ENCODE measurements at places on chromosomes 3 and 15.
A peak's percentile ranks its signal among the peaks of the same experiment; 100 is the strongest.

DNA sequence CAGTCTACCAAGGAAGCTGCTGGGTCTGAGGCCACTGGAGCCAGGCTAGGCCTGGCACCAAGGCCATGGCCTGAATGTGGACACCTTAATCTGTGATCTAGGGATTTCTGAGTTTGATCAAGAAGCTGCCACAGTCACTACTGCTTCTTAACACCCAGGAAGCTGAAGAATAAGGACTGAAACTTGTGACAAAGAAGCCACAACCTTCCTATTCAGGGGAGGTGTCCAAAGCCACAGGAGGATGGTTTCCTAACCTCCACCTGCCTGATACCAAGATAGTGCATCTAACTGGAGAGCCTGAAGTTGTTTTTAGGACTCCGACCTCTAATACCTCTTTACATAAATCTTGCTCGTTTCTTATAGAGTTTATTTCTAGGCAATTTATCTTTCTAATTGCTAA lies 5.5 kb upstream of the ANO10 start:
- no peak for DNase-seq

DNA sequence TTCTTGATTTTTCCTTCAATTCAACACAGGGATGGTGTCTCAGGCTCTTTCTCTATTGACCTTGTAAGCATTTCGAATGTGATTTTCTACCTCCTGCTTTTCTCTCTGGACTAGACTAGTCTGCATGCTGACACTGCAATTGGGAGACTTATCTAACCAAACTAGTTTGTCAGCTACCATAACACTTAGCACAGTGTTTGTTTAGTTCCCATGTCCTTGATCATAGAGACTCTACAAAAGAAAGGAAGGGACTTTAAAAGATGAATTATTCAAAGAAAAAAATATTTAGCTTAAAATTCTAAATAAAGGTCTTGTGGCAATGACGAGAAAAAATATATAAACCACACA lies 407.0 kb downstream of the ERC2 start:
- DNase-seq: no peak

DNA sequence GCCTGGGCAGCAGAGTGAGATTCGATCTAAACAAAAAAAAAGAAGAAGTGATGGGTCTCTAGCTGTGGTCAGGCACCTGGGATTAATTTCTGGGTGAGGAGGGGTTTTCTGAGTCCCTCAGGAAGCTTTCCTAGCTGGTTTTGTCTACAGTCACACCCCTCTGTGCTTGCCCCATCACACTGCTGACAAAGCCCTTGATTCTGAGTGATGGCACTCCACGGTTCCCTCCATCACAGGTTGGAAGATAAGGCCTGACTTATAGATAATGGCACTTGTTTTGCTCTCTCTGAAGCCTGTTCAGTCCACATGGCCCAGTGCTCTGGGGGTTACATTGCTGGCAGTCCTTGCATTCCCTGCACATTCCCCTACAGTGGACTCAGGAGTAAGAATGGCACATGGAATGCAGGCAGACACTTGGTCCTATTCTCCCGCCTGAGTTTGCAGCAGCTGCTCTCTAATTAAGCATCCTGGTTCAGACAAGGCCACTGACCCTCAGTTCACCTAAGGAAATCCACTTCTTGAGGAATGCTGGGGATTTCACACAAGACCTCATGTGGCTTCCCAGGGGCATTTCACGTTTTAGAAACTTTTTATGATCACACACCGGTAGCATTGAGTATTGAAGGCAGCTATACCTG lies 81.0 kb upstream of the NMNAT3 start:
- no peak for DNase-seq

DNA sequence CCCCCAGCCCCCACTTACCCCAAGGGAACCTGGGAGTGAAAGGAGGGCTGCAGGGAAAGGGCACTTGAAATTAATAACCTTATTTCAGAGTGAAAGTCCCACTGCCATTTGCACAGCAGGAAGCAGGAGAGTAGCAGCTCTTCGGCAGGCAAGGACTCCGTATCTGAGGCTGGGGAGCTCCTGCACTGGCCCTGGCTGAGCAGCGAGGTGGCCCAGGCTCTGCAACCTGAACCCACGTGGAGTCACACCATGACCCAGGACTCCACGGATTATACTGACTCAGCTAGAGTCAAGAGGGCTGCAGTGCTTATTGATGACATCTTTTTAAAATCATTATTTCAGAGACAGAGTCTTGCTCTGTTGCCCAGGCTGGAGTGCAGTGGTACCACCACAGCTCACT lies 214.5 kb downstream of the XXYLT1 start:
- no peak for DNase-seq

DNA sequence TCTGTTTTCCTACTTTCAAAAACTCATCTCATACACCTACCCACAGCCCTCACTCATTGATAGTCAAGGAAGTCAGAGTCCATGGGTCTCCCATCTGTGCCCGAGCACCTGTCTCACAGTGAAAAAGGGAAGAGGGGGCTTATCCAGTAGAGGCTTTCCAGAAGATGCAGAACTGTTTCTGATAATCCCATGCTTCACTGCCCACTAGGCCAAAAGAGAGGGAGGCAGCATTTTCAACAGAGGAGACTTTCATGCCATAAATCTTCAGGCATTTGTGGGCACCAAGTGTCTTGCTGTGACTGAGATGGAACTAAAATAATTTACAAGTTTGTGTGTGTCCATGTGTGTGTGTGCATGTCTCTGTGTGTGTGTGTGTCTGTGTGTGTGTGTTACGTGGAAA lies 117.9 kb upstream of the PHLDB2 start:
- no peak for DNase-seq

GRCh38 chr15:72961346-72961745 lies 90.9 kb upstream of the NEO1 start:
- no peak for DNase-seq

DNA sequence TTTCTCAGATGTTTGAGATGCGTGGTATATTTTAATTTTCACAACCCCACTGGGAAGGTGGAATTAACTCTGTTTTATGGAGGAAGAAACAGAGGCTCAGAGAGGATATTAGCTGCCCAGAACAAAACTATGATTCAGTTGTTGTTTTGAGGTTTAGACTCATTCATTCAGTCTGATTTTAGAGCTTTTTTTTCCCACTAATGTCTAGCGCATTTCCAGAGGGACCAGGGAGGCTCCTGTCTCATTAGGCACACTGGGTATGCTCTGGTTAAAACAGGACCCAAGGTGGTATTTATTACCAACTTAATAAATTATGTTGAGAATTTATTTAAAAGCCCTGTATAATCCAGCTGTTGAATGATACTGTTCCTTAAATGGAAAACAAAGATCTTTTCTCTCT lies 272.0 kb upstream of the RGMA start:
- no peak for DNase-seq

DNA sequence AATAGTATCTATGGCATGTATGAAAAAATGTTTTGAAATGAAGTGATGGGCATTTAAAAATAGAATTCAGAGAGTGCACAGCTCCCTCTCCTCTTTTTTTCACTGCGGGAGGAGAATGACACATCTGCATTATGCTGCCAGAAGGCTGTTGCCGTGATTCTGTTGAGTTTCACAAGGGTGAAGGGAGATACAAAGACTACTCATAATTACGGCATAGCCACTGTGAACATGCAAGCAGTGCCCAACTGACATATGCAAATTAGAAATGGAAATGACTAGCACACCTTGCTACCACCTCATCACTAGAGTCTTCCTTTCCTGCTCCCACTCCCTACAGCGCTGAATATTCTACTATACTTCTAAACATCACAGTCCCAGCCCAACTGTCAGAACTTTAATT lies 20.1 kb downstream of the IFT57 start:
- DNase-seq: no peak

DNA sequence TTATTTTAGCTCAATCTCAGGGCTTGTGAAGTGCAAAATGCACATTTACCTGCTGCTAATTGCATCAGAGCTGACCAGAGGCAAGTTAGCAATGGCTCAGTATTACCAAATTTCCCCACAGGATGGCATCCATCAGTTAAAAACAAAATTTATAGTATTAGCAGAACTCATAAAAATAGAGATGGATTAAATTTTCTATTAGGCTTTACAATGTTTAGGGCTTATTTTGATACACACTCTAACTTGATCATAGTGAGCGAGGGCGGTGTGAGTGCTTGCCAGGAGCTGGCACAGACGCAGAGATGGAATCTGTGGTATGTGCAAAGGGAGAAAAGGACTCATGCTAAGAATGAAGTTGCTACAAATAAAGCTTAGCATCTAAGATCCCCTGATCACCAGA lies 241.0 kb downstream of the NSUN3 start:
- peak; percentile 58 for DNase-seq

GRCh38 chr3:135762188-135762856 lies 203.2 kb upstream of the PPP2R3A start:
- DNase-seq: no peak

DNA sequence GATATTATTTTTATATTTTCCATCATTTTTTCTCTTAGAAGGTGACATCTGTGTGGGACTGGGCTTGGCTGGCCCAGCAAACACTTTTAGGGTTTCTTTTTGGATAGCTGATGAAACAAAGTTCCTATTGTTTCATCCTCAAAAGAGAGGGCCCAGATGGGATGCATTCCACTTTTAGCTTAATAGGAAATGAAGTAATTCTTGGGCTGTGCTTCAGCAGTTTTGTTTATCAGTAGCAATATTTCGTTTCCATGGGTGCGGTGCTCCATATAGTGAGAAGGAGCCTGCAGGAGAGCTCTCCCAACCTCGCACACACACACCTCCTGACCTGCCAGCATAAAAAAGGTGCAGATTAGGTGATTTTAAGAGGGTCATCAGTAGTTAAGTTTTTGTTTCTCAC lies 147.5 kb downstream of the AKAP13 start:
- DNase-seq: peak; percentile 42

DNA sequence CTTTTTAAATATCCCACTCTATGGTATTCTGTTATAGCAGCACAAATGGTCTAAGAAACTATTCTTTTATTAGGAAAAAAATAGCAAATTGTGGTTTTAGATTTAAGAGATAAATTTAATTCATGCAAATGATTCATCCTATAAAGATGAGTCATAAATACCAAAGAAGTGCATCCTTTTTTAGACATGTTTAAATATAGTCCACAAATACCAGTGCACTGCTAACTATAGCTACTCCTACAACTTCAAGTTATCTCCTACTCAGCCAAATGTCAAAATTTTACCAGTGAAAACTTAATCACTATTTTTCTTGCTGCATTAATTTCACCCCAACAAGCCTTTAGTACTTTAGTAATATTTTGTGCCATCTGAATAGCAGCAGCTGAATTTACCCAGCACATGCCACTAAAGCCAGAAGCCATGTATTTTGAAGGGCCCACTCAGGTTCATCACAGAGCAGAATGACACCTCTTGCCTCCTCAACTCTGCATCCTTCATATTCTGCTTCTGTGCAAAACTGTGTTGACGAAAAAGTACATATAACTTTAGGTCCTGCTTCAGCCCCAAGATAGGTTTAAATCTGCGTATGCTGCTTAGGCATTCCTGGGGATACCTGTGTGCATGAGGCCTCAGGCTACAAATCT lies 24.9 kb downstream of the CX3CR1 start:
- no peak for DNase-seq

DNA sequence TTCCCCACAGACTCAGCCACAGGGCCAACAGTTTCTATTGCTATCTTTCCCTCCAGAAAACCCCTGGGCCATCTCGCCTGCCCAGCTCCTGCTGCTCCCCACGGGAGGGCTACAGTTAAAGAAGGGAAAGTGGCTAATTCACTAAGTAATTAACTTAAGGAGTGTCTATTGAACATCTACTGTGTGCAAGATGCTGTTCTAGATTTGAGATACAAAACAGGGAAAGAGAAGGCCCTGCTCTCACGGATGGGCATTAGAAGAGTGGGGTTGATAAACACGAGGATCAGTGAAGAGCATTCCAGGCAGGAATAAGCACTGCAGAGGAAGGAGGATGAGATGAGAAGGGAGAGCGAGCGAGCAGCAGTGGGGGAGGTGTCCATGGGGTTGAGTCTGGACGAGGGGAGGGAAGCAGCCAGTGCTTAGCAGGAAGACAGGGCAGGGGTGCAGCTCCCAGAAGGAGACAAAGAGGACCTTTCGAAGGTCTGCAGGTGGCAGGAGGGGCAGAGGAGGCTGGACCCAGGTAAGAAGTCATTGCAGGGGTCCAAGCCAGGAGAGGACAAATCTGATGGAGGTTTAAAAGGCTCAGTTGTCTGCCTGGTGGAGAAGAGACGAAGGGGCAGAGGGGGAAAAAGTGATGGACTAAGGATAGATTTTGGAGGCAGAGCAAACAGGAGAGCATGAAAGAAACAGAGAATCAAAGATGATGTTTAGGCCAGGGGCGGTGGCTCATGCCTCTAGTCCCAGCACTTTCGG lies 64.7 kb downstream of the KLF15 start:
- no peak for DNase-seq

- no peak for DNase-seq
Observed at GRCh38 chr15:74397239-74398068, 30.0 kb upstream of the CYP11A1 start.

- no peak for DNase-seq
Observed at GRCh38 chr3:130941793-130942192, 47.9 kb downstream of the ATP2C1 start.

DNA sequence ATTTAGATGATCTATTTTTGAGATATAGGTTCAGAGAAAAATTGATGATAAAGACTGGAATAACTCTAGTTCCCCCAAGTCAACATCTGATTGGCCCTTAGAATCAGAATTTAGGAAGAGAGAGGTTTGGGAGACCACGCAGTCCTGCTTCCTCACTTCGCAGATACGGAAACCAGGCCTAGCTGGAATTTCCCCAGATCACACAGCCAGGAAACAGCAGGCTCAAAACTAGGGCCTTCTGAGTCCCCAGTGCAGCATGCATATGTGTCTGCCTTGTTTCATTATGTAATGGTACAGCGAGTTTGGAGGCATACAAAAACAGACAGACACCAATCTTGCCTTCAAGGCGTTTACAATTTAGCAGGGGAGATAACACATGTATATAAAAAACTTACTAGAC lies 177.1 kb upstream of the ICE2 start:
- no peak for DNase-seq

DNA sequence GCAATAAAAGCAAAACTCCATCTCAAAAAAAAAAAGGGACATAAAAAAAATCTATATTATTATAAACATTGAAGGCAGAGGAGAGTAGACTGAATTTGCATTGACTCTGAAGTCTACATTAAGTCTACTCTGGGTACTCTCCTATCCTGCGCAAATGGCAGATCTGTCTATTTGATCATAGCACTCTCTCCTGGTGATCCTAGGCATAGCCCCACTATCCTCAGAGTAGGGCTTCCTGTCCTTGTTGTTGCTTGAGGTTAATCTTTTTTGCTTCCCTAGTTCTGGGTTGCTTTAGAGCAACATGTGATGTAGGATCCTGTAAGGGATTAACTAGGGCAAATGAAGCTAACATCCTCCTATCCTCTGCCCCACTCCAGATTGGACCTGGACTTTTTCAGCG lies 82.1 kb upstream of the LRRFIP2 start:
- DNase-seq: no peak

DNA sequence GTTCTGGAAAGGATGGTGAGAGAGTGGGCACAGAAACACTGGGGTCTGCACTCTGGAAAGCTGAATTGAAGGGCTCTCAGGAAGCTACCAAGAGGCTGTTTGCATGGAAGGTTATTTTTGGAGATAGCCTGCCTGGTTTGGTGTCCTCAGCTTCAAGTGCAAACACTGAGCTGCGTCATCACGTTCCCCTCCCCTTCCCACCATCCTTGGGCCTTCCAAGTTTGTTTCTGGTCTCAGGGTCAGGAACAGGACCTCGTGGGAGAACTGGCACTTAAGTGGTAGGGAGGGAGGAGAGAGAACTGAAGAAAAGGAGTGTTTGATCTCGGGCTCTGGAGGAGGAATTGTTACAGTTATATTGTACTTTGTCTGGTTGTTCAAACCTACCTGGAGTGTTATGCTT lies 10.6 kb downstream of the ST6GAL1 start:
- DNase-seq: peak; percentile 66
